ENCODE measurements at places on chromosomes 4 and X.

DNA sequence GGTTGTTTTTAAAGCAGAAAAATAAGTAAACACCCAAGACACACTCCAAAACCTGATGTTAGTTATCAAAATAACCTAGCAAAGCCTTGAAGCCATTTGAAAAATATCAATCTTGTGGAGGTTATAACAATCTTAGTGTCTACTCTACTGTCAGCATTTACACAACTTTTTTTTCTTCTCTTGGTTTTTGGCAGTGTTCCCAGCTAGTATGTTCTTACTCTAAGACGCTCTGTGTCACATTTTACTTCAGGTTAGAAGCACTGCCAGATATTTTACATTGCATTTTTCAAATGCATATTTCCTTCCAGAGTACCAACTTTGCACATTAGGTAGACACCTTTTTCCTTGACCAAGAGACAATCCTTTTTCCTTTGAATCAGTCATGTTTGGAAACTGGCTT, 114.0 kb upstream of the INPP4B start:
- DNase-seq = no peak

DNA sequence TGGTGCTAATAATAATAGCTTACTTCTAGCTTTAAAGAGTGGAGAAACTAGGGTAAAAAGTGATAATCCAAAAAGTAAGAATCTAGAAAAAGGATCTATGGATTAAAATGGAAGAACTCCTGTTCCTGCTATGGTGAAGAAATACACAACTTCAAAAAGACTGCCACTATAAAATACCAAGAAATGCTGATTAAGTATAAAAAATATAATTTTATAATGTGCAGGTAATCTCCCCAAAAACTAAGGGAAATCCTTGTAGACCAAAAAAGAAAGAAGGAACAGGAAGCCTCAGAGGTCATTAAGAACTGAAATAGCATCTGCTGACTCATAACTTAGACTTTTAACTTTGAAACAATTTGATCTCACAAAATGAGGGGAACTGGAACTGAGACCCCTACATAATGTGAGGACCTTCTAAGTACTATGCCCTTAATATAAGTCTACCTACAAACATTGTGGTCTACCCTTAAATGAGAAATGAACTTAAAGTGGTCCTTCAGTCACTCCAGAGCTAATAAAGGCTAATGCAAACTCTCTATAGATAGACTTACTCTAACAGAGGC, 50.6 kb upstream of the SRPX start:
- DNase-seq = no peak

DNA sequence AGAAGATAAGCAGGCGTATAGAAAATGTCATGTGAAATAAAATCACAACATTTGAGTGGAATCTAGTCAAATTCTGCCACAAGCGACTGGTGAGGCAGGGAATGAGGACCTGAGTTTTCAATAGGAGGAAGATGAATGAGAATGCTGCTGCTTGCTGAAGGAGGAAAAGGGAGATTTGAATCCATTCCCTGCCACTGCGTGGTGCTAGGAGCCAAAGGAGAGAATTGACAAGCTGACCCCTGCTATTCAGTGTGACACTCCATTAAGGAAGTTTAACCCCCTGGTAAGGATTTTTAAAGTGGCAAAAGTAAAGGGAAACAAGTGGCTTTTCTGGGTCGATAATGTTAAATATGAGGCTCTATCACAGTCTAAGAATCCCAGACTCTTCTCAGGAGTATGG, 314.0 kb downstream of the NAF1 start:
- no peak for DNase-seq

DNA sequence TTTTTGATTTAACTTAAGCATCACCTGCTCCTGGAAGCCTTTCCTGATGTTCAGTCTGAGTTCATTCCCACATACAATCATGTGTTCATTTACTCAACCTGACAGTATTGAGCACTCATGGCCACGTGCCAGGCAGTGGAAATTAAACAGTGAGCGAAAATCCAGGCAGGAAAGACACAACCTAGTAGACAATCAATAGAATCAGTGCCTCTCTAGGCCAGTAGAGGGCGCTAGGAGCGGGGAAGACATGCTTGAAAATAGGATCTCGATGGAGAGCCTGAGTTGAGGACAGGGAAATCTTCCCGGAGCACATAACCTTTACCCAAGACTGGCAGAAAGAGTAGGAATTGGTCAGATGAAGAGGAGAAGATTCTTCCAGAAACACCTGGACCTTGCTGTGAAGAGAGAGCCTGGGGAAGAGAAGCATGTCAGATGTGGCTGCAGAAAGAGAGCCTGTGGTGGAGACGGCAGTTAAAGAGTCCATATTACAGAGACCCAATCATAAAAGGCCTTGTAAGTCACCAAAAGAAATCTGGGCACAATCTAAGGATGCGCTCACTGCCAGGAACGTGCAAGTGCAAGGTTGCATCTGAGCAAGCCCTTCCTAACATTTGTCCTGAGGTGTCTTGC, 103.5 kb downstream of the LDB2 start:
- DNase-seq = peak; percentile 1

GRCh38 chrX:81278616-81279015, 76.7 kb downstream of the SH3BGRL start:
- DNase-seq = no peak

DNA sequence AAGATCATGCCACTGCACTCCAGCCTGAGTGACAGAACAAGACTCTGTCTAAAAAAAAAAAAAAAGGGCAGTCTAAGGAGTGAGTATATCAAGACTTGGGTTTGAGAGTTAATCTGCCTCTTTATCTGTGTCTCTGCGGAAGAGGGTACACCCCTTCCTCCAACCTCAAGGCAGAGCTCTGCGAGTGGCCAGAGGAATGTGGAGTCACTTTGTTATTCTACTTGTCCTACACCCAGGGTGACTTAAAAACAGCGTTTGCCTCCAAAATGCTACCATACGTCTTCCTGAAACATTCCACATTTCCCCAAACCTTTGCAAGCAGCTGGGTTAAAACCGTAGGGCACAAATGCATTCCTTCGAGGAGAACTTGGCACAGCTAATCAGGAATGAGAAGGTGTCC, 199.9 kb downstream of the SHOX start:
- no peak for DNase-seq

DNA sequence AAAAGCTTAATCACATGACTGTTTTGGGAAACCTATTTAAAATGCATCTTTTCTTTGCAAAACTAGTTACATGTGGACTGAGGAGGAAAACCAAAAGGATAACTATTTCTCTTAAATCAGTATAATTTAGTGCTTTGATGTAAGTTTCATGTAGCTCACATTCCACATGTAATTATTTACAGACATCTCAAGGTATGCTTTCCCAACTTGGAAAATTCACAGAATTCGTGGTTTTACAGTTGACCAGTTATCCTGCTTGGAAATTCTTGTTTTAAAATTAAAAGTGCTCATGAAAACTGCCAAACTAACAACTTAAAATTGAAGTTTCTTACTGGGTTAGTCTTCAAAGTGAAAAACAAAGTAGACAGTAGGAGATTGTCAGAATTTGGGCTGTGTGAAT, 52.4 kb downstream of the EDNRA start:
- no peak for DNase-seq

- no peak for DNase-seq
Measured at GRCh38 chr4:184448821-184449220, 25.5 kb downstream of the IRF2 start.

- no peak for DNase-seq
Measured at GRCh38 chrX:118207831-118208453, 91.3 kb upstream of the KLHL13 start.

- DNase-seq = peak; percentile 15
Measured at GRCh38 chr4:95165926-95166524, 382.7 kb downstream of the UNC5C start.

GRCh38 chrX:123422875-123423274, 238.8 kb downstream of the GRIA3 start:
- no peak for DNase-seq

DNA sequence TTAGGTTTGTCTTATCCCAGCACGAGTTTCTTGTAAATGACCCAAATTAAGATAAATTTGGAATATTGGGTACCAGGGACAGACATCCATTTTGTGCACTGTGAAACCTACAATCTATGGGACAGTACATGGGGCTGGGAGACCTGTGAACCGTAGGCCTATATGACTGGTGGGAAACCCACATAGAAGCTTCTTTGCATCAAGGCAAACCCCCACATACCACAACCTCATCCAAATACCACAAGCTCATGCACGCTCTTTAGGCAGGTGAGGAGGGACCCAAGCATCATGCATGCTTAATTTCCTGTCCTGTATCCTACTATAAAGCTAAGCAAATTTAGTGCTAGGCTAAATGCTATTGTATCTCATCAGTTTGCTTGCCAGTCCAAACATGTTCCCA, 47.8 kb downstream of the NIPAL1 start:
- no peak for DNase-seq

GRCh38 chr4:152572417-152573086, 36.7 kb upstream of the FBXW7 start:
- DNase-seq = no peak

DNA sequence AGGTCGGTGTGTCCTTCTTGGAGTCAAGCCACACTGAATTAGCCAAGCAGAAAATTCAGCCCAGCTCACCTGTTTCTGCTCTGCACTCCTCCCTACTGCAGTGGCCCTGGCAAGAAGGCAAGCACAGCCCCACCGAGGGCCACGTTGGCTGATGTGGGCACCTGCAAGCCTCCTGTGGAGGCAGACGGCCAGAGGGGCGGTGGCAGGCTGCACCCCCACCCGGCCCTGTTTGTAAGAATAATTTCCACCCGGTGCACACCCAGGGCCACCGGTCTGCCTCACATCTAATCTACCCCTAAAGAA, 18.8 kb downstream of the PPP2R2C start:
- no peak for DNase-seq

- no peak for DNase-seq
Measured at GRCh38 chr4:152327606-152328453, 208.1 kb downstream of the FBXW7 start.

- DNase-seq = no peak
Measured at GRCh38 chr4:100848841-100849240, 331.0 kb upstream of the EMCN start.

- DNase-seq = no peak
Measured at GRCh38 chrX:11949291-11949690, 189.0 kb upstream of the FRMPD4 start.

DNA sequence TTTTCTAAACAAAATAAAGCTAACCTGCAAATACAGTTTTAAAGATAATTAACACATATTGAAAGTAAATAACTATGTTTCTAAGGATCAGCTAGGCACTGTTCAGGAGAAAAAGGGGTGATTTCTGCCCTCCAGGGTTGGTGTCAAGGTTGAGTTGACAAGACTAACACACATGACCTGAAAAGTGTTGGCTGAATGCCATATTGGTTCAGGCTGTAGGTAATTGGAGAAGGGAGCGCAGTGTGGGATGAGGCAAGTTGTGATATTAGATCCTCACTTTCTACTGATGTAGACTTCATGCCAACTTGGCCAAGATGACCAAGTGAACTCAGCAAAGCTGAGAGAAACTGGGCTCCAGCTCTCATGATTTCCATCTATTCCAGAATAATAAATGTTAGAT, 42.2 kb downstream of the PPM1K start:
- DNase-seq = no peak

- DNase-seq = no peak
Measured at GRCh38 chr4:72449705-72450104, 119.3 kb downstream of the ADAMTS3 start.

- no peak for DNase-seq
Measured at GRCh38 chr4:53101191-53101581, 239.1 kb downstream of the RASL11B start.

- DNase-seq = no peak
Measured at GRCh38 chr4:108272561-108272960, 103.8 kb upstream of the LEF1 start.

- no peak for DNase-seq
Measured at GRCh38 chr4:108619372-108620100, 840 bp upstream of the RPL34 start.

- DNase-seq = no peak
Measured at GRCh38 chr4:4501679-4502078, 40.2 kb downstream of the STX18 start.

DNA sequence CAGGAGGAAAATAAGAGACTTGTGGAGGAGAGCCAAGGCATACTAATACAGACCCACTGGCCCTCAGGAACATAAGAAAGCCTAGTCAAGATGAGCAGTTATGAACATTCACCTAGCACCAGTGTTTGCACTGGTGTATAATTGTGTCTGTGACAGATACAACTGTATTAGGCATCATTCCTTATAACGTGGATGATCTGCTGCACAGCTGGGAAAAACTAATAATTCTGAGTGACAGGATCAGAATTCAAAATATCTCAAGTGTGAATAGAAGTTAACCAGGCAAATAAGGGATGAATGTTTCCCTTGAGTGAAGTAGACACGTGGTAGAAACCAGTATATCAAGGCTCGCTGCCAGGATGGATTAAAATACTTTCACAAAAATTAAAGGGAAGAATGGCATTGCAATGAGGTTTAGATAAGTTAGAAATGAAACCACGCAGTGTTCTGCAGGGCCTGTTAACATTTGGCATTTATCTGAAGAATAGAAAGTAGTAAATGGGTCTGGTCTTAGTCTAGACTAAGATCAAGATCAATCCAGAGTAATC, 325.9 kb downstream of the EPHA5 start:
- DNase-seq = no peak

- peak; percentile 44 for DNase-seq
Measured at GRCh38 chrX:153539171-153539978, 21.9 kb downstream of the ATP2B3 start.

- DNase-seq = no peak
Measured at GRCh38 chrX:40104985-40105834, 7.5 kb upstream of the BCOR start.

- no peak for DNase-seq
Measured at GRCh38 chr4:17058916-17059741, 160.7 kb upstream of the LDB2 start.

GRCh38 chr4:104424989-104425388, 69.7 kb downstream of the CXXC4 start:
- no peak for DNase-seq
